ENCODE measurements at places on chromosomes 3 and 15.

DNA sequence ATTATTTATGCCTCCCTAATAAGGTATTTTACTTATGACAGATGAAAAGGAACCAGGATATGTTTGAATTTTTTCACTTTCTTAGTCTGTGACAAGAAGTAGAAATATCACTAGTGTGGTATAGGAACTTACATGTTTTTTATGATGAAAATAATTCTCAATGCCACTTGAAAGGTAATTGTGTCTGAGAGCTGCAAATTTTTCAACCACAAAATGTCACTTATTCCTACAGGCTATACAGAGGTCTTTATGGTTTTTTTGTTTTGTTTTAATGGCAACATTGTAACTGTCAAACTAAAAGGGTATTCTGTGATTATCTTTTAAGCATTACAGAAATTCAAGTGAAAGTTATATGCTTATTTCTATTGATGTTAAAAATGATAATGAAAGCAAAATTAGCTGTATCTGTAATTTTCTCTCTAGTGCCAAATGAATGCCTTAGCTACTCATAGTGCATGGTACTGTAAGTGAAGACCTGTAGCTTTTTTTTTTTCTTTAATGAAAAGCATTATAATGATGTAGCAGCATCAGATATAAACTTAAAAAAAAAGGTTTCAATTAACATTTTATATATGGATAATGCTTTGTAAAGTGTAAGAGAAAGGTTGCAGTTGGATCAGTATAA lies 14.7 kb downstream of the FEM1B start:
- no peak for DNase-seq

GRCh38 chr3:12730506-12731242 lies 28.4 kb downstream of the TMEM40 start:
- DNase-seq = no peak

GRCh38 chr15:89550427-89550826 lies 24.8 kb upstream of the TICRR start:
- DNase-seq = no peak

DNA sequence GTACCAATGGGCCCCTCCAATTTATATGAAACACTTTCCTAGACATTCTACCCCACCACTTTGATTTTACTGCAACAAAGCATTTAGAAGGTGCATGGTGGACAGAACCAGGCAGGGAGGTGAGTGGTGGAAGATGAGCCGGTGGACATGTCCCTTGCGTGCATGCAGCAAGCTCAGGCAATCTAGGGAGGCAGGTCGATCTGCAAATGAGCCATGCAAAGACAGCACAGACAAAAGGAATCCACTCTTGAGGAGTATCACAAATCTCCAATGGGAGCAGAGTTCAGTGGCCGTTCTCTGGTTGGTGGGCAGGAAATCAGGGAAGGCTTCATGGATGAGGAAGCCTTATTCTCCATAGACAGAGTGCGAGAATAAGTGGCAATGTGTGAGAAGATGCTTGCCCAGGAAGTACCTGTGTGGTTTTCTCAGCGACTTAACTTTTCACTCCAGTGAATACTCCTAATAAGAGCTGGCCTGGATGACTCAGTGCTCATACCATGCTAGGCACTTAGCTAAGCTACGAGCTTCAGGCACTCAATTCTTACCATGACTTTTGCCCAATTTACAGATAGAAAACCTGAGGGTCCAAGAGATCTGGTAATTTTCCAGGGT lies 152.5 kb downstream of the FOXP1 start:
- no peak for DNase-seq

- no peak for DNase-seq
These were observed 328.3 kb downstream of the MFSD1 start for GRCh38 chr3:159130108-159130507.

- DNase-seq = peak; percentile 29
These were observed 39.0 kb downstream of the CD200R1L start for GRCh38 chr3:112807685-112808084.

DNA sequence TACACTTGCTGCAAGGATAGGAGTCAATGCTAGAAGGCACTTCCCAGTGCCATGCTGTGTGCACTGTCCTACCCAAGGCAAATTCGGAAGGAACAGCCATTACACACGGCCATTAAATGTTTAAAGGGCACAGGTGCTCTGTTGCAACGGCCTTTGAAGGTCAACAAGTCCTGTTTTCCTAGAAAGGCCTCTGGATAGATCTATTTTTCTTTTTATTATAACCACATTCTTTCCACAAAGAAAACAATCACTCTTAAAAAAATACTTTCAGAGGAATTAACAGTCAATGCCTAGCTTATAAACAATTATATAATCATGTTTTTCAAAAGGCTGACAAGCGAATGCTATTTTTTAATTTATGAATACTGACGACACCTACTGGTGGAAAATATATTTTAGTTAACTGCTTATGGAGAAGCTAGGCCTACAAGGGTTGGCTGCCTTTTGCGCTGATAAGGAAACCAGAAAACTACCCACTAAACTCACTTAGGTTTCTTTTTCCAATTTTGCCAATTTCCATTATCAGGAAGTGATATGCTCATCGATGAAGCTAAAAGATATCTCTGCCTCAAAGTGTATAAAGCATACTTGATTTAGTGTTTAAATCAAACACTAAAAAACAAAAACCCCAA lies 2.4 kb downstream of the ARHGEF3 start:
- peak; percentile 76 for DNase-seq

Data from central memory CD4-positive, alpha-beta T cell (primary cell).